CD8-positive, alpha-beta T cell (primary cell): ENCODE measurements at places on chromosomes 1 and 21.

DNA sequence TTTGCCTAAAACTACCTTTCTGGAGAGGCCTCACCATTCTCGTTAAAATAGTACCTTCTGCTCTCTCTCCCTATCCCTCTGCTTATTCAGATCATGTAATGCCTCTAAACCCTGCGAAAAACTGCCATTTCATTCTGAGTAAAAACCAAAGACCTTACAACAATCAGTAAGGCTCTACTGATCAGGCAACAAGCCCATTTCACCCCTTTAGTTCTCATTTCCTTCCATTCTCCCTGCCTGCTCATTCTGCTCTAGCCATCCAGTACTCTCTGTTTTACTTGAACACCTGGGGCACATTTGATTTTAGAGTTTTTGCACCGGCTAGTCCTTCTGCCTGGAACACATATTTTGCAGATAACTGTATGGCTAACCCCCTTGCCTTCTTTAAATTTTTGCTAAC lies 187.8 kb downstream of the COQ8A start:
- no peak for DNase-seq

- no peak for DNase-seq
Measured at GRCh38 chr1:67788238-67788790, 45.0 kb downstream of the GNG12 start.

DNA sequence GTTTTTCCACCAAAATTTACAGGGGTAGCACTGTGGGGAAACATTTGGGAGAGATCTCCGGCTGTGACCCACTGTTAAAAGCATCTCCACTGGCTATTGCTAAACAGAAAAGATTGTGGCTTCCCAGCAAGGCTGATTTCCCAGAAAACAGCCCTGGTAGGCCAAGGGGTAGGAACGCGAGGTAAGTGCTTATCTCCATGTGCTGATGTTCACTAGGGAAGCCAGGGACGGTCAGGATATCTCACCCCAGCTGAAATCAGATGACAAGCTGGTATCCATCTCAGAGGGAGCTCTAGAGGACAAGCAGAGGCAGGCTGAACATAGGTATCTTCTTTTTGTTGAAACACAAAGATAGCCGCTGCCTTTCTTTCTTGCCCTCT lies 63.6 kb downstream of the MIS18A start:
- DNase-seq, result no peak

DNA sequence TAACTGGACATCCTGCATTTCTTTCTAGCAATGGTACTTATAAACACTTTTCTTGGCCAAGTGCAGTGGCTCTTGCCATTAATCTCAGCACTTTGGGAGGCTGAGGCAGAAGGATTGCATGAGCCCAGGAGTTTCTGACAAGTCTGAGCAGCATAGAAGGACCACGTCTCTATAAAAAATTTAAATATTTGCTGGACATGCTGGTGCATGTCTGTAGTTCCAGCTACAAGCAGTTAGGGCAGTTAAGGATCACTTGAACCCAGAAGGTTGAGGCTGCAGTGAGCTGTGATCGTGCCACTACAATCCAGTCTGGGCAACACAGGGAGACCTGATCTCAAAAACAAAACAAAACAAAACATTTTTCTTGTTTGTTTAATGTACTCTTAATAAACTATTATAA lies 434.0 kb downstream of the PLA2G4A start:
- DNase-seq, result no peak

DNA sequence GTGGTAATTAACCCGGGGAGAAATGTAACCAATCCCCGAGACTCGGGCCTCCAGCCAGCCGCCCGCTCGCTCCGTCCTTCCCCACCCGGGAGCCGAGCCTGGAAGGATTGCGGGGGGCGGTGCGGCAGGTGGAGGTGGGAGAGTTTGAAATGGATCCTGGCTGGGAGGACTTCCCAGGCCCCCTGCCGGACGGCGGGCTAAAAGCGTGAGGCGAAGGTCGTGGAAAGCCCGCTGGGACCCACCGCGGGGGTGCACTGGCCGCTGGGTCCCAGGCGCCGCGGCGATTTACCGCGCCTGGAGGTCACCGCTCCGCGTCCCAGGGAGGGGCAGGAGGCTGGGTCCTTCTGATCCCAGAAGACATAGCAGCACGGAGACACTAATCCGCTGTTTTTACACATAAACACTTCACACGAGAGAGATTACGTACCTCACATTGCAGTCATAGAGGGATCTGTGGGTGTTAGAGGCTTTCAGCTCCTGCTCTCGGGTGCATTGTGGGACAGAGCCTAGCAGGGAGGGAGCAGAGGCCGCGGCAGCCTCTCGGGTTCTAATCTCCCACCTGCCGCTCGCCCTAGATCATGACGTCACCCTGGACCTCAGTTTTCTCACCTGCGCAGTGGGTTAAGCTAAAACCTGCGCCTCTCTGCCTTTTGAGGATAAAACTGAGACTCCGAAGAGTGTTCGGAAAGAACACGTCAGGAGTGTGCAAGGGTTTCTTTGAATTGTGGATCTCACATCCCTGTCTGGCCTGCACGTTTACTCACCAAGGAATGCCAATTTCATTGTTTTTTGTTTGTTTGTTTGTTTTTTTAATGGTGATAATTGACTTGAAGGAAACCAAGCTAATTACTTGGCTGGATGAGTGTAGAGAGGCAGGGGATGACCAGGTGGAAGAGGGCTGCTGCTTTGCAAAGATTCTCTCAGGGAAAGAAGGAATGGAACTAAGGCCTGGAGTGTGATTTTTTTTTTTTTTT lies 17.1 kb upstream of the TMEM9 start:
- DNase-seq, result peak; percentile 3

GRCh38 chr1:15431571-15431948 lies 6.7 kb upstream of the CTRC start:
- no peak for DNase-seq

GRCh38 chr1:154466206-154466605 lies 35.8 kb upstream of the TDRD10 start:
- no peak for DNase-seq

DNA sequence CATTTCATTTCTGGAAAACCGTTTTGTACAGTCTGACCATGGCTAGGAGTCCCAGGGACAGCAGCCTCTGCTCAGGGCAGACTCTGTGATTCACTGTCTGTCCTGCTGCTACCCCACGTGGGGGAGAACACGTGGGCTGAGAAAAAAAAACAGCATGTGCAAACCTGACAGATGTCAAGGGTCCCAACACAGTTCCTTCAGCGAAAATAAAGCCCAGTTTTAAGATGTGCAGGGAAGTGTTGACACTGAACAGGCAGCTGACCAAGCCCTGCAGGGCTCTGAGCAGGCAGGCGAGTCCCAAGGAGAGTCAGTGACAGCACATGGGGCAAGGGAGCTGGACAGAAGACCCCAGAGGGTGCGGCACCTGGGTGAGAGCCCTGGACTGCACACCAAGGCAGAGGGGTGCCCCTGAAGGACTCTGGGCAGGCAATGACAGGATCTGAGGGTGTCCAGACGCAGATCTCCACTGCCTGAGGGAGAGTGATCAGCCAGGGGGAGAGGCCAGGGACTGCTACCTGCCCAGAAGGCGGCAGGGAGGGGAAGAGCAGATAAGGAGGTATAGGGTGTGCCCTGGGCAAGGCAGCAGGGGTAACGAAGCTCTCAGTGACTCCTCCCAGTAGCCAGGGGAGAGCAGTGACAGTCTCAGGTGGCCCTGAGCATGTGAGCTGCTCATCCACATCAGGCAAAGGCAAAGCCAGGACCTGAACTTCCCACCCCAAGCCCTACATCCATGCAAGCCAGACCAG lies 5.1 kb upstream of the SPATC1L start:
- no peak for DNase-seq

DNA sequence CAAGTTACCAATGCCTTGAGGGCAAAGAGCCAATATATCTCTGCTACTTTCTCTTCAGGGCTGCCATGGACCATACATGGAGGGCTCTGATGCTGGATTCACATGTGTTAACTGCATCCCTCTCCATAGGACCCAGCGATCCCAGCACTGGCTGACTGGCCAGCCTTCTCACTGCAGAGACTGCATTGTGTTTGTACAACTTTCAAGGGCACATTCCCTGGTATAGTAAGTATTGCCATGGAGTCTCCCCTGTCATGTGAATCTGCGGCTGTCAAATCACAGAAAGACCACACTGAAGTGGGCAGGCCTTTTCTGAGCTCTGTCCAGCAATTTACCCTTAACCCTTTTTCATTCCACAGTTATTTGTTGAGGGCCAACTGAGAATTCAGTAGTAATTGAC lies 449.8 kb downstream of the OMA1 start:
- DNase-seq, result no peak

DNA sequence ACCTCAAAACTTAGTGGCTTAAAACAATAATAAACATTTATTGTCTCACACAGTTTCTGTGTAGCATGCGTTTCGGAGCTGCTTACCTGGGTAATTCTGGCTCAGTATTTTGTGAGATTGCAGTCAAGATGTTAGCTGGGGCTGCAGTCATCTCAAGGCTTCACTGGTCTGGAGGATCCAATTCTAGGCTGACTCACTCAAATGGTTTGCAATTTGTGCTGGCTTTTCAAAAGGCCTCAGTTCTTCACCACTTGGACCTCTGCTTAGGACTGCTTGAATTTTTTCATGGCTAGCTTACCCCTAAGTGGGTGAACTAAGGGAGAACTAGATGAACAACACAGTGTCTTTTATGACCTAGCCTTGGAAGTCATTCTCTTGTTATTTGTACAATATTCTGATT lies 21.0 kb downstream of the XPR1 start:
- no peak for DNase-seq

GRCh38 chr1:159132271-159132881 lies 39.0 kb upstream of the CADM3 start:
- DNase-seq, result peak; percentile 67

- DNase-seq, result no peak
Measured at GRCh38 chr1:191284175-191284574, 806.5 kb upstream of the BRINP3 start.

DNA sequence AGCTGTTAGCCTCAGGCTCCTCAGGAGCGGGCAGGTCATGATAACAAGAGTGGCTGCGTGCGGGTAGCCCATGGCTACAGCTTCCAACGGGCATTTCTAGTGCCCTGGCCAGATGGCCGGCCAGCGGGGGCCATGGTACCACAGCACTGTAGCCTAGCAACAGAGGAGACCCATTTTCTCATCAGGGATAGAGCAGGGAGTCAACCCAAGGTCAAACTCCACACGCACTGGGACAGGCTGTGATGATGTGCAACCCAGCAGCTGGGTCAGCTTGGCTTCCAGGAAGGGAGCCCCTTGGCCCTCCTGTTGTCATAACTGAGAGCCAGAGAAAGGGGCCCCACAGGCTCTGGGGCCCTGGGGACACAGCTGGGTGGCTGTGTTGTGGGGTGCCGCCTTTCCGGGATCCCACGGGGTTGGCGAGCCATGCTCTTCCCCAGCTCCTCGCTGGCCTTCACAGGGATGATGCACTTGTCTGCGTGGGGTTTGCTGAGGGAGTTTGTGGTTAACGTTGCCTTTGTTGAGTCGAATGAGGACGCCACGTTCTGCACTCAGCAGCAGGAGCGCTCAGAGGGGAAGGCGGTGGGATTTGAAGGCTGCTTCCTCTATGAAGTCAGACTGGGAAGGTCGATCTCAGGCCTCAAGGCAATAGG lies 46.3 kb downstream of the COL18A1 start:
- DNase-seq, result no peak

DNA sequence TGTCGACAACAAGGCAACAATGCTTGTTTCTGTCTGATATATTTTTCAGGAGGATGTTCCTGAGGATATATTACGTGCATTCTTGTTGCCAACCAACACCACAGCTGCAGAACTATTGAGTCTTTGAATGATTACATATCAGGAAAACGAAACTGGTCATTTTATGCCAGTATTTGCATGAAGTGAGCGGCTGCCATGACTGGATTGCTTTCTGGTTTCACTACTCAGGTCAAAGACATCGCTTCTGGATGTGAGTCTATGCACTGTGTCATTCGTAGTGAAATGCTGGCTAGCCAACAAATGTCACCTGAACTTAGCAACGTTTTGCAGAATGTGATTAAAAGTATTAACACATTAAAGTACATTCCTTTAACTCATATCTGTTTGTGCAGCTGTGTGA lies 35.8 kb upstream of the OLFM3 start:
- DNase-seq, result no peak

GRCh38 chr1:193259636-193260035 lies 73.2 kb upstream of the B3GALT2 start:
- no peak for DNase-seq

GRCh38 chr1:152546704-152547103 lies 19.9 kb downstream of the LCE3E start:
- DNase-seq, result no peak

DNA sequence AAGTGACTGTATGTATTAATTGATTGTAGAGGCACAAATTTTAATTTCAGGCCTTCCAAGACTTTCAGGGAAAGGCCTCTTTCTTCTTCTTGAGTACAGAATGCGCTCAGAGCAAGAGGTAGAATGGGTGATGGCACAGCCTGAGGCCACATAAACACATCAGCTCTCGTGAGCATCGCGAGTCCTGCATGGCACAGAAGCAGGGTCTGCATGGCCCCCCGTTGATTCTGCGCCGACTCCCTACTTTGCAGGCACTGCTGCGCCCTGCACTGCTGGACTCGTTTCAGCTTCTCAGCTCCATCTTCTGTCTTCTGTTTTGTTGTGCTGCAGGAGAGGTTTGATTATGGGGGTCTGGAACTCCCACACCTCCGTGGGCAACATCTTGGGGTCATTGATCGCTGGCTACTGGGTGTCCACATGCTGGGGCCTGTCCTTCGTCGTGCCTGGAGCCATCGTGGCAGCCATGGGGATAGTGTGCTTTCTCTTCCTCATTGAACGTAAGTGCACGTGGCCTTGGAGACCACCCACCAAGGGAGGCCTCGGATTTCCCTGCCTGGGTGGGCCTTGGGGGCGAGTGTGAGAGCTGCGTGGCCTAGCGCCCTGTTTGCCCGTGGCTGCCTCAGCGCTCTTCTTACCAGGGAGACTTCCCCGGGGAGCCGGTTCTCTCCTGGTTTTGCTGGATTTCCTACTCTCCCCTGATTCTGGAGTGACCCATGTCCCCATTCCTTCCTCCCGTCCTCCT lies 29.6 kb downstream of the SLC37A1 start:
- no peak for DNase-seq

- DNase-seq, result no peak
Measured at GRCh38 chr1:187032982-187033692, 204.4 kb downstream of the PLA2G4A start.

- no peak for DNase-seq
Measured at GRCh38 chr21:36430841-36431240, 45.6 kb downstream of the CHAF1B start.

GRCh38 chr1:212236664-212237220 lies 48.5 kb upstream of the PPP2R5A start:
- no peak for DNase-seq

- DNase-seq, result no peak
Measured at GRCh38 chr1:117013309-117013858, 11.8 kb downstream of the CD101 start.

DNA sequence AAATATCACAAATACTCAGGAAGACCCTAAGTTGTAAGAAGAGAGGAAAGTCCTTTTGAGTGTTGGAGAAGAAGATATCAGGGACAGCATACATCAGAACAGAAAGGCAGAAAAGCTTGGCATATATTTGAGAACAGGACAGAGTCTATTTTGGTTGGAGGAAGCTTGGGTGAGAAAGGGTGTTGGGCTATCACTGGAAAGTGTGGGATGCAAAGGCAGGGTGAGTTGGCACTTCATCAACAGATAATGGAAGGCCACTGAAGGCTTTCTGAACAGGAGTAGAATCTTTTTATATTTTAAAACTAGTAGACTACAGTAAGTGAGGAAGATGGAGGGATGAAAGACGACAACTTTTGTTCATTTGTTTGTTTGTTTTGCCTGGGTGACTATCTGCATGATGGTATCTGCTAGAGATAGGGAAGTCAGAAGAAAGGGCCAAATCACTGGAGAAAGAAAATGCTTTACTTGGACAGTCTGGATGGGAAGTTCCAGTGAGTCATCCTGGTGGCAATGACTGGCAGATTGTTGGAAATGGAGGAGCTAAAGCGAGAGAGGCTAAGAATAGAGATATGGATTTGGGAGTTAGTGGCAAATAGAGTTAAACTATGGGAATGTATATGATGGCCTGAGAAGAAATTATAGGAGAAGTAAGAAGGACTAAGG lies 33.7 kb upstream of the KCNA2 start:
- DNase-seq, result no peak
